NCI-H2029 (cell line): ENCODE measurements at places on chromosomes 1 and 21.

DNA sequence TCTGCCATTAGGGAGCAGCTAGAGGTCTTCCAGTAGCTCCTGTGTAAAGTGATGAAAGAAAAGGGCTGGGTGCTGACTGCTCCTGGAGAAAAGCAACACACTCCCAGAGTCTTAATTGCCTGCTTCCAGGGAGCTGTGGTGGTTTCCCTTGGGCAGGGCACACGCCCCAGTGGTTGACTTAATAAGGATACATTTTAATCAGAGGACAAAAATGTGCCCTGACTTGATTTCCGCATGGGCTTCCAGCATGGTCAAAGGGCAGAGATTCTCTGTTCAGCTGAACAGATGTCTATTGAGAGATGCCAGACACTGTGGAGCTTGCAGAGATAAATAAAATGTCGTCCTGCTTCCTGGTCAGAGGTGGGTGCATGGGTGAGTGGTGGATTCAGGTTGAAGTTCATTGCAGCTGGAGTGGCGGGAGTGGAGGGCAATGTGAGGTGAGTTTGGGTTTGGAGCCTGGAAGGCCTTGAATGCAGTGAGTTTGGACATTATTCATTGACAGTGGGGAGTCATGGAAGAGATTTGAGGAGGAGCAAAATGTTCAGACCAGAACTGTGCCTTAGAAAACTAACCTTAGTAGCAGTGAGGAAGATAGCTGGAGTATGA is 16.0 kb downstream of the QSOX1 start:
- DNase-seq, result no peak

DNA sequence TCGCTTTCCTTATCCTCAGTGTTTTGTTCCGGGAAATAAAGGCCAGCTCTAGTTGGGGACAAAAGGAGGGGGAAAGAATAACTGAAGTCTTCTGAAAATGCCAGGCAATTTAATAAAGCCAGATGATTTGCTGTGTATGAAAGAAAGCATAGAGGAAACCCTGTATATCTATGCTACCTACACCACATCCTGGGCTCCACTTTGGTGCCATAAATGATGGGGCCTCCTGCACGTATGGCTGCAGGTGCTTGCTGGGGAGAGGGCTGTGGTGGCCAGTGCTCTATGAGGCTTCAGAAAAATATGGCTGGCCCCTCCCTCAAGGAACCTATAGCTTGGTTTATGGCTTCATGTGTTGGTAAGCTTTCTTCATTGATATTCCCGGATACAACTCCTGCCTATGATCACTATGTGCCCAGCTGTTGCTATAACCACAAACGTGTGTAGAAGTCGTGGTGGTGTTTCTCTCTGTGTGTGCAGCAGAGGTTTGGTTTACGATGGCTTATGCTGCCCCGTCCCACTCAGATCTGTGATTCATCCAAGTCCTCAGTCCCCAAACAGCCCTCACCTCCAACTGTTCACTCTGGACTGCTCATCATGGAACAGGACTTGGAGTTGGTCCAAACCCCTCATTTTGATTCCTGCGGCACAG is 59.5 kb downstream of the BACE2 start:
- DNase-seq, result no peak

DNA sequence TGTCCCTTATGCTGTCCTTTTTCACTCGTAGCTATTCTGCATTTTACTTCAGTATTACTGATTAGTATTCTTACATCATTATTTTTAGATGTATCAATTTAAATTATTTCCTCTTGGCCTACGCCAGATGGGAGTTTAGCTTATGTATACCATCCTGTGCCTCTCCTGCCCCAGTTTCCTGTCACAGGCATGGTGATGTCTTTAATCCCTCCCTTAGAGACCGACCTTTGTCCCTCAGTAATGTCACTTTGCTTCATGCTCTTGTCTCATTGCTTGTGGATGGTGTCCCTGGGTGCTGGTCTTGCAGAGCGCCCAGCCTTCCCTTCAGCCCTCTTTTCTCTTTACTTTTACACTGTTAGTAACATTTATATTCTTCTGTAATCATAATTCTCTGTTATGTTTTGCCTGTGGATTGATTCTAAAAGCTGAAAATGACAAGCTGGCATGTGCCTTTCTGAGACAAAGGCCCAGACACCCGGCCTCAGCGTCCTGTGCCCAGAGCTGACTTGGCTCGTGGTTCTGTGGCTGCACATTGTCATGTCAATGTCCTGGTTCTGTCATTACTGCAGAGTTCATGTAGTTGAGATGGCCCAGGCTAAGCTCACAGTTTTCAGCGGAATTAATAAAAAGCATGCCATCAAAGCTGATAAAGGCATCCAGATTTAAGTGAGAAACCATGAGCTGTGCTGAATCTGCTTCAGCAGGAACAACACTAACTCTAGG is 100.7 kb downstream of the MTR start:
- DNase-seq, result no peak

DNA sequence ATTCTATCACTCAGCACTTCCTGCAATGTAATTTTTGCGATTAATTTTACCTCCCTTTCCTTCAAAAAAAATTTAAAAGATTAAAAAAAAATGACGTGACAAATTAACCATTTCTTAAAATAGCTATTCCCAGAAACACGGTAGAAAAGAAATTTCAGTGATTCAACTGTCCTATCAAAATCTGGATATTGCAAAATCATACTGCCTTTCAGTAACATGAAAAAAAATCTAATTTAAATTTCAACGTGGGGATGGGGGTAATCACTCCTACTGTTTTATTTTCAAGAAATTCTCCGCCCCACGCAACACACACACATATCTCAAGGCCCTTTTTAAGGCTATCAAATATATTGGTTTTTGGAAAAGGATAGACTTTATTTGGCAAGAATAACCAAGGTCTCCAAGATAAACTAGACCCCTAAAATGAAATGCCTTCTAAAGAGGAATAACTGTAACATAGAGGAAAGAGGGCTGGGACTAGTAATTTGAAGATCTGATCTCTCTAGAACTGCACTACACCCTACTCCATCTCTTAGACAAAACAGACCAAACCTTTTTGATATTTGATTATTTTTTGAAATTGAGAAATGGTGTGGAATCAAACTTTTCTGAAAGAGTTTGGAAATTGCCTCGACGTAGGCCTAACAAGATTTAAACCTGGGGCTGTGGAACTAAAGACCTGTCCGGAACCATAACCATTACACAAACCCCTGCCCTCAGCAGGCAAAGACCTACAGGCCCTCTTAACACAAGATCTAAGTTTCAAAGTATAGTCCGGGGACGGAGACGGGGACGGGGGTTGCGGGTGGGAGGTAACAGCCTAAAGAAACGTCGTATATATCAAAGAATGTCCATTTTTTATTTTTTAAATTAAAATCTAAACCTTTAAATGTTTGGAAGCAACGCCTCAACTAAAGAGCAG is 941 bp downstream of the ARNT start:
- no peak for DNase-seq

DNA sequence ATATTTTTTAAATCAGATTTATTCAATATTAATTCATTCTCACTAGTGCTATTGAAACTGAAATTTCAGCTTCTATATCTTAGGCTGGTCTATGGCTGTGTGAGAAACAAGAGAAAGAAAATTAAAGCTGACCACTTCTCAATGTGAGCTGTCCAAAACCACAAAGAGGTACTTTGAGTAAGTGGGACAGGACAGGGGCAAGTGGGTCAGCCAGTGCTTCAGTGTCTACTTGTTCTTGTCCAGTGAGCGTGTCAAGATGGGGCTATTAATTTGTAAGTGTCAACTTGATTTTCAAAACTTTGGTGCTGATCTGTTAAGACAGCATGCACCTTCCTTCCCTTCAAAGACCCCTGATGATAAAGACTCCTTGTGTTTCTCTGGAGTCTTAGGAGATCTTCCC is 533.9 kb downstream of the PLPP3 start:
- DNase-seq, result no peak

- no peak for DNase-seq
These were observed 66.3 kb upstream of the LRRC8D start for GRCh38 chr1:89754518-89754917.

GRCh38 chr21:44052830-44053226 is 40.7 kb downstream of the TRAPPC10 start:
- DNase-seq, result no peak

- DNase-seq, result no peak
These were observed 54.9 kb downstream of the CD46 start for GRCh38 chr1:207806531-207807325.

- no peak for DNase-seq
These were observed 14.1 kb downstream of the PEA15 start for GRCh38 chr1:160219062-160219929.

- DNase-seq, result no peak
These were observed 5.9 kb downstream of the C1orf226 start for GRCh38 chr1:162387226-162388082.

GRCh38 chr1:173475564-173476196 is 1.5 kb upstream of the PRDX6 start:
- DNase-seq, result no peak

DNA sequence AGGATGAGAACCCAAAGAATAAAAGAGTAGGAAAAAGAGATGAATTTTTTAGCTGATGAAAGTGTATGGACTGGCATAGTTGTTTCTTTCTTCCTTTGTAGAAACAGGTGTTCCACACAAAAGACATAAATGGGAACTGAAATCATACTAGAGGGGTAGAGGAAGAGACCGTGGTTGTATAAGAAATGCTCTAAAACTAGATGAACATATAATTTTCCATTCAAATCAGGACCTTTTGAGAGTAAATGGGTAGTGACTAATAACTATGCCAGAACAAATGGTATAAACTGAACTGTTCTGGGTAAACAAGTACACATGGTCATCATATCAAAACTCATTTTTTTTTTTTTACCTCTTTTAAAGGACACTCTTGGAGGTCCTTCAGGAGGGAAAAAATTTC is 344.2 kb downstream of the VAV3 start:
- no peak for DNase-seq

GRCh38 chr21:32315511-32316281 is 17.0 kb downstream of the MRAP start:
- no peak for DNase-seq

GRCh38 chr1:16012590-16013219 is 5.1 kb downstream of the HSPB7 start:
- DNase-seq, result peak; percentile 72

GRCh38 chr1:2427976-2428375 is 15.6 kb upstream of the PEX10 start:
- DNase-seq, result no peak

DNA sequence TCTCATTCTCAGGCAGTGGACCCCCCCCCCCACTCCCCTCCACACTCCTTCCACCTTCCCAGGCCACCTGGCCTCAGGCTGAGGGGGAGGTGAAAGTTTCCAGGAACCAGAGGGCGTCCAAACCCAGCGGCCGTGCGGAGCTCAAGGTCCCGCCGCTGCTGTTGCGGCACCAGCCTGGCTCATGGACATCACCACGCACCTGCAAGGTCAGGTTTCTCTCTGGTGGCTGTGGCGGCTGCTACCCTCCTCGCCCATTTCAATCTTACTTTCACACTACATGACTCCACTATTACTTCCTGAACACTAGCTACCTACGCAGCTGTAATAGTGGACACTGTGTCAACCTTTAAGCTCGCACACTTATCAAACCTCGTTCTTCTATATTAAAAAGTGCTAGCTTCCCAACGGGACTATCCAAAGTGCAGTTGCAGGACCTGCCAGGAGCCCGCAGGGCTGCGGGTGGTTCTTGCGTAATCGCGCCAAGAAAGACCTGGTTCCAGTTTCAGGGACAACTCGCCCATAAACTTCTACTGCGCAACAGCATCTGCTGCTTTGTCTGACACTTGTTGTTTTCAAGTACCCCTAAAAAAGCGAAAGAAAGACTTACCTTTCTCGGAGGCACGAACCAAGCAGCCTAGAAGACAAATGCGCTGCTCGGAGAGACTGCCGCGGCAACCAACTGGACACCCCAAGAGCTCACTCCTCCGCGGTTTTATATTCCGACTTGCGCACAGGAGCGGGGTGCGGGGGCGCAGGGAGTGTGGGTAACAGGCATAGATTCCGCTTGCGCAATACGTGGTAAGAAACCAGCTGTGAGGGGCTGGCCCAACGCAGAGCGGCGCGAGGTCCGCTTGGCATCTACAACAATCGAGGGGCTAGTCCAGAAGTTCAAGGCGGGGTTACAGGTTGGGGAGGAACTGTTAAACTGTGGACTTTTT is at the start of gene DIRAS3:
Gene DIRAS3, minus strand, starts transcription at position 687 of the 938 bp plus-strand sequence. CDS start 3,330 bp downstream, outside the sequence.
- DNase-seq, result no peak
